SIG-M5 (cell line): ENCODE measurements at places on chromosomes 5 and 9.

DNA sequence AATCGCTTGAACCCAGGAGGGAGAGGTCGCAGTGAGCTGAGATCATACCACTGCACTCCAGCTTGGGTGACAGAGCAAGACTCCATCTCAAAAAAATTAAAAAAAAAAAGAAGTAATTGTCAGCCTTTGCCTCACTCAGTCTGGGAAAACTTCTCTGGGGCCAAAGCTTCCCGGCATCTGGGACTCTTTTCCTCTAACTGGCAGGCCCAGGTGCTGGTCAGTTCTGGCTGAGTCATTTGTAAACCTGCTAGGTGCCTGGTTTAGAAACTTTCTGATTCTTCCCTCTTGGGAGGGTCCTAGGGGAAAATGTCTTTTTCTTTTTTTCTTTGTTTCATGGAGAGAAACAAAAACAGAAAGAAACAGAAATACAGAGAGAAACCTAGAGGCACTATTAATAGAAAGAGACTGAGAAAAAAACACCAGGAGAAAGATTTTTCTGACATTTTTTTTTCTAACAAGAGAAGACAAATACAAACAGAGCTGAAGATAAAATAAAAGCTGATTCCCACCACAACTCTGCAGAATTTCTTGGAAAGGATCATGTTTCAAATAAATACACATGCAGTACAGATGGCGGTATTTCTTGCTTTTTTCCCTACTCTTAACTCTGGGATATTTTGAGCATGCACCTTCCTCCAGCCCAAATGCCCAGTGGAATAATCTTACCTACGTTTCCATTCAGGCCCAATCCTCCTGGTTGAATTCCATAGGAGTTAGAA is 22.1 kb upstream of the UBAP2 start:
- no peak for DNase-seq

- no peak for DNase-seq
Measured at GRCh38 chr5:128850049-128850448, 115.2 kb upstream of the SLC27A6 start.

DNA sequence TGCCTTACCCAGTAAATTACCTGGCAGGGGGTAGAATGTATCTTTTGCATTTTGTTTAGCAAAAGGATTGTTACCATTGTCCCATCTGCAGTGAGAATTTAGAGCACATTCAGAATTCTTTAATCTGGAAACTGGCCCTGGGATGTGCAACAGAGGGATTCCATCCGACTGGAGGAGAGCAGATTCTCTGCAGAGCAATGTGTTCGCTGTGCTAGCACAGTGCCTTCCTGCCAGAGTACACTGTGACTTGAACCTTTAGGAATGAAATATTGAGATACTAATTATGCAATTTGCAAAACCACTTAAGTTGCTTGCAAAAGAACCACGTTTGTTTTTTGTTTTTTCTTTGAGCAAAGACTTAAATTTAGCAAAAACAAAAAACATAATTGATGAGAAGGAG is 22.5 kb upstream of the DMRT1 start:
- DNase-seq, result no peak

DNA sequence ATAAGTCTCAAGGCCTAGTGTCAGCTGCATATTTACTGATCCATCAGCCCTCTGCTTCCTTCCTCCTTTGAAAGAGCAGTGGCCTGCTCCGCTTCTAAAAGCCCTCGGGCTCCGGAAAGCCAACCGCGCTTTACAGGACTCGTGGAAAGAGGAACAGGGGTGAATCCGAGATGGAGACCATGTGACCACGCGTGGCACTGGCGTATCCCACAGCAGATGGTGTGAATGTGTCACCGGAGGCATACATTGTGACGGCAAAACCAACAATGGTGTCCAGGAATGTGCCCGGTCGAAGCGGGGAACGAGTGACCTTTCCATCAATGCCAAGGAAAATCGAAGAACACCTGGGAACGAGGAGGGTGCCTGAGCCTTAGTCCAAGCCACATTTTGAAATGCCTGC is 484.6 kb downstream of the SPATA31A7 start:
- DNase-seq, result no peak

DNA sequence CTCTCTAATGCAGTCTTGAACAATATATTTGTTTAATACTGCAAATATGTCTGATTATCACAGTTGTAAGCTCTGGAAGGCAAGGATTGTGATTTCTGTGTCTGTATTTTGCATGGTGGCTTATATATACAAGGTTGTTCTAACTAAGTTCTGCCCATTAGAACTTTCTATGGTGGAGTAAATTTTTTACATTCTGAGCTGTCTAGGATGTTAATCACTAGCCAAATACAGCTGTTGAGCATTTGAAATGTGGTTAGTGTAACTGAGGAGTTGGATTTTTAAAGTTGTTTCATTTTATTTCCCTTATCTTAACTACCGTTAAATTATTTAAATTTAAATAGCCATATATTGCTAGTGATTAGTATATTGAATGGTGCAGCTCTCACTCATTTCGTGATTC is 64.3 kb upstream of the DMRTA1 start:
- no peak for DNase-seq

- no peak for DNase-seq
Measured at GRCh38 chr5:148166550-148167283, 1.6 kb upstream of the SPINK14 start.

DNA sequence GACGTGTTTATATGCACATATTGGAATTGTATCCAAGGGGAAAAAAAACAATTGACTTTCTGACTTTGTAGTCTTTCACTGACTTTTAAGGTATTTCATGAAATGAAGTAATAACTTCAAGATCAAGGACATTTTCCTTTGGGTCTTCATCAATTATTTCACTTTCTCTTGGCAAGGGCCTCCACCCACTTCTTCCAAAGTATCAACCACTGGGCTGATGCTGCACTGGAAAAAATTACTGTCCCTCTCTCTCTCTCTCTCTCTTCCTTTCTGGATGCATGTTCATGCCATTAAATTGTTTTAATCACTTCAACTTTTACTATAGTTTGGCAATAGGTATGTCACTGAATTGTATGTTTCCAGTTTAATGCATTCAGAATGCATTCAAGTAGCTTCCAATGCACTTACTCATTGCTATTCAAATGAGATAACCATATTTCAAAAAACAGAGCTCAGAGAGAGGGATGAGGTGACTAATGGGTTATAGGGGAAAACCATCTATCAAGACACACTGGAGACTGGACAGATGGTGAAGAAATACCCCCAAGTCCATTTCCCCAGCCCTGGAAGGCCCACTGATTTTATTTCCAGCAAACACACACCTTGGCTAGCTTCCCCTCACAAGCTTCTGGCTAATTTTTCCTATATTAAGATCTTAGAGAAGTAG is 585.3 kb downstream of the EBF1 start:
- no peak for DNase-seq

GRCh38 chr9:82582693-82583092 is 480.2 kb downstream of the RASEF start:
- DNase-seq, result no peak

- no peak for DNase-seq
Measured at GRCh38 chr5:140828362-140828737, 590 bp downstream of the PCDHA6 start.

- no peak for DNase-seq
Measured at GRCh38 chr9:121359351-121360294, 10.4 kb downstream of the STOM start.

GRCh38 chr9:115883467-115884329 is 269.9 kb upstream of the PAPPA start:
- DNase-seq, result no peak

DNA sequence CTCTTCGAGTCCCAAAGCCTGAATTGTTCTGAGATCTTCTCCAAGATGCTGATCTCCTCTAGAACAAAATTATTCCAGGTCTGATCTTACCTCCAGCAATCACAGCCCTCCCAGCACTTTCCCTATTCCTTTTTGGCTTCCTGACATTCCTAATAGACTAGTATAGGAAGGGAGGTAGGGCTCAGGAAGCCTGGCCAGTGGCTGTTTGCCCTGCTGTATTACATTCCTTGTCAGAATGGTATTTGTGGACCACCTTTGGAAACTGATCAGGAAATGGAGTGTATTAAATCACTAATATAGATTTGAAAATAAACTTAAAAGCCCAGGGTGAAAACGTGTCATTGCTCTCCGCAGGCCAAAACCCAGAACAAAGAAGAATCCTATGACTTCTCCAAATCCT is 74.3 kb upstream of the ENTREP1 start:
- DNase-seq, result no peak

GRCh38 chr9:101360647-101361046 is 24.2 kb downstream of the BAAT start:
- DNase-seq, result no peak

DNA sequence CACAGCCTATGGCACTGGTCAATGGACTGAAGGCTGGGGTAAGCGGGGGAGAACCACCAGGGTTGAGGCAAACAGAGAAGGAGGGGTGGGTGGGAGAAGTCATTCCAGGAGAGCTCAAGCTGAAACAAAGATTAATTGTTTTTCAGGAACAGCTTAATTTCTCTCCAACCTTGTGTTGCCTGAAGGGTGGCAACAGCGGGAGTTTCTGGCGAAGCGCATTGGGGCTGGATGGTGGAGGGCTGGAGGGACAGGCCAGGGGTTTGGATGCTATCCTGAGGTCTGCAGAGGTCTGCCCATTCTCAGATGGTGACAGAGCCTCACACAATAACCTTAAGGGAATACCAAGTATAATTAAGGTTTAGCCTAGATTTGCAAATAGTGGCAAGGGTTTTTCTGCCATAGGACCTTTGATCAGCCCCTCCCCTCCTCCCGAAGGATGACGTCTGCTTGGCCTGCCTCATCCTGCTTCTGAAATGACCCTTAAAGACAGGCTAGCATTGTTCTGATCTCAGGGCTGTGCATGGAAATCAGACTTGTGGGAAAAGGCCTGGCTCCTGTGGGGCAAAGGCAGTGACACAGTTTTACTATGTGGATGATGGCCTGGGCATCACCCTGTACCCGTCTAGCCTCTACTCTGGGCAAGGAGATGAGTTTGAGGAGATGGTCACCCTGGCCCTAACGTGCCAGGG is 32.7 kb downstream of the PSD2 start:
- DNase-seq, result no peak

GRCh38 chr5:57537811-57538210 is 55.2 kb upstream of the ACTBL2 start:
- no peak for DNase-seq

DNA sequence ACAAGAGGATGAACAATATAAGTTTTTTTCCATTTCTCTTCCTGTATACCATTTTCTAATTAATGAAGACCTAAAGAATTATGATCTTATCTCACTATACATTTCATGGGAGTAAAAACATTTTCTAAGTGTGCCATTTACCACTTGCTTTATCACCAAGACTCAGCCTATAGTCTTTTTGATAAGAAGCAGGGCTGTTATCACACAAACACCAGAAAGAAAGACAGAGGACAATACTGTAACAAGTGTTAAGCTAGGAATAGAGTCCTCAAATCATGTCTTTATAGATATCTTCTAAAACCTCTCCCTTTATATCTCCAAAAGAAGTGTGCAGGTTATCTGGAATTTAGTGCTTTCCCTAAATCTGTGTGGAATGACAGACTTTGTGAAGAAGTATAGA is 119.7 kb downstream of the FAM174A start:
- DNase-seq, result no peak
